Epithelial cell of prostate (primary cell): ENCODE measurements at places on chromosomes 2 and 18.

DNA sequence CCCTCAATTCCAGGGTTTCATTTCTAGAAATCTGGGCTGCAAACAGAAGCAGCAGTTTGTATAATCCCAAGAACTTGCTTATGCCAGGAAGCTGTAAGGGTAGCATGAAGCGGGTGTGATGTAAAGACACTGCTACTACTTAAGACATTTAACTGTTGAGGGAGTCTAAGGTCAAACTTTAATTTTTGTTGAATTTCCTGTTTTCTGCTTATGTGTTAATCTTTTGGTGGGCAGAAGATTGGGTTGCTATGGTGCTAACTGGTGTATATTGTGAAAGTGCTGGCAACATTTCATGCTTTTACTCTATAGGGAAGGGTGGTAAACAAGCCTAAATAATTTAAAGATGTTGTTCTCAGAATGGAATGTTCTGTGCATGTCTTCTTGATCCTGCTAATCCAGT is 2.7 kb downstream of the NCOA1 start:
- no peak for DNase-seq

GRCh38 chr2:38498045-38498481 is 104.7 kb downstream of the HNRNPLL start:
- DNase-seq, result no peak

DNA sequence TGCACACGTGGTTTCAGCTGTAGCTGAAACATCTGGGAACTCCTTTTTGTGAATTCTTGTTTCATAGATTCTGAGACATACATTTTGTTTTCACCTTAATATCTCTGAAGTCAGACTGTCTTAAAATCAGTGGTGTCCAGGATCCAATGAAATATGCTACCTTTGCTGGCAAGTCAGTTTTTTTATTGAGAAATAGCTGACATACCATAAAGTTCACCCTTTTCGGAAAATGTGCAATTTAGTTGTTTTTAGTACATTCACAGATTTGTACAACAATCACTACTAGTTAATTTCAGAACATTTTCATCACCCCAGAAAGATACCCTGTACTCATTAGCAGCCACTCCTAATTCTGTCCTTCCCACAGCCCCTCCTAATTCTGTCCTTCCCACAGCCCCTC is 243.7 kb downstream of the GLI2 start:
- DNase-seq, result no peak

DNA sequence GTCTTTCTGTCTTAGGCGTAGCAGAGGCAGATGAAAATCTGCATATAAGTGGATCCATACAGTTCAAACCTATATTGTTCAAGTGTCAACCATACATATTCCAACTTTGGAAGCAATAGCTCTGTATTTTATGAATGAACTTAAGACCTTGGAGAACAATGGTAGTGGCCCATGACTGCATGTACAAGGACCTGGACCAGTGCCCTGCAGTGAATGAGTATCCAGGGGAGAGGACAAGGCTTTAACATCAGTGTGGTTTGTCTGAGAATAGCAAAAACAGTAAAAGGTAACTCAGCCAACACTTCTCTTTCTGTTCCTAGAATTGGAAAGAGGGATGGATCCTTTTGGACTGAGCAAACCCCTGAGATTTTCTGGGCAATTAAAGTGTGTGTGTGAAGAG is 230.8 kb upstream of the LINC00305 start:
- no peak for DNase-seq

GRCh38 chr2:237575869-237576862 is 9.8 kb downstream of the PRLH start:
- no peak for DNase-seq

- DNase-seq, result peak; percentile 0
These were observed 133.4 kb downstream of the AFF3 start for GRCh38 chr2:100008956-100009355.

DNA sequence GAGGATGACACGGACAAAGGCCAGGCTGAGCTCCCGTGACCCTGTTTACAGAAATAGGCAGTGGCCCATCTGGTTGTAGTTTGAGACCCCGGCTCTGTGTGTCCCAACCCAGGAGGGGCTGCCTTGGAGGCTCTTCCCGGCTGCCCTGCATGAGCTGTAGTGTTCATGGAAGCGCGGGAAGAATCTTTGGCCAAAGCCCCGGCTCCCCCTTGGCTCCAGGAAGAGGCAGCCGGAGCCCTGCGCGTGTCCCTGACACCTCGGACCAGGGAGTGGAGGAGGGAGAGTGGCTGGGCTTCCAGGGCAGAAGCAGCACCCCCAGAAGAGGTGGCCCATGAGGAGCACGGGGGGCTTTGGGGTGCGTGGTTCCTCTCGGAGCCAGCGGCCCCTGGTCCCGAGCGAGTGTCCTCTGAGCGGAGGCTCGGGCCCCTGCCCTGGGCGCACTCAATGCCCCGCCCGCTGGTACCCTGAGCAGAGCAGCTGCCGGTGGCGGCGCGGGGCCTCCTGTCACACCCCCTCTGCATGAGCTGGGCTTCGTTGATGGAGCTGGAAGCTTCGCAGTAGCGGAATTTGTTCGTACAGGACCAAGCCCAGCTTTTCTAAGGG is 21.7 kb downstream of the GPR35 start:
- DNase-seq, result no peak

DNA sequence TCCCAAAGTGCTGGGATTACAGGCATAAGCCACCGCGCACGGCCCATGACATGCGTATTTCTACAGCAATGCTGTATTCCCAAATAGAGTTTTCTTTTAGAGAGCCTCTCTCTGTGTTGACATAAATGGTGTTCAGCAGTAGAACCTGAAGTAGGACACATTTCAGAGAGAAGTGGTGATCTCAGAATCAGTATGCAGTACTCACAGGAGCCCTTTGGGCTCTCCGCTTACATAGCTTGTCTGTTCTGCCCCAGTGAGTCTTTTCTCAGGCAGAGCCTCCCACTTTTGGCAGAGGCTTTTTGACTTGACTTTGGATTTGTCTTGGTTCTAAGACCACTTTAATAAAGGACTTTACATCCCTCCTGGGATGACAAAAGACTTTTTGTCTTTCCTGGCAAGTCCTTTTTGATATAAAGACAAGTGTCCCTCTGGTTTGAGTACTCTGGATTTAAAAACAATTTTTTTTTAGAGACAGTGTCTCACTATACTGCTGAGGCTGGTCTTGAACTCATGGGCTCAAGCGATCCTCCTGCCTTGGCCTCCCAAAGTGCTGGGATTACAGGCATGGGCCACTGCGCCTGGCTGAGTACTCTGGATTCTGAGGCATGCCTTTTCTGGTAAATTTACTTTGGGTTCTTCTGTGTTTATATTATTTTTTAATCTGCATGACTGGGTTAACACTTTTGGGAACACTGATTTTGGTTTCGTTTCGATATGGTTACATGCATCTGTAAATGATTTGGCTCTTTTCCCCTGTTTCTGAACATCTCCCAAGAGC is 113.3 kb downstream of the SMAD2 start:
- no peak for DNase-seq

DNA sequence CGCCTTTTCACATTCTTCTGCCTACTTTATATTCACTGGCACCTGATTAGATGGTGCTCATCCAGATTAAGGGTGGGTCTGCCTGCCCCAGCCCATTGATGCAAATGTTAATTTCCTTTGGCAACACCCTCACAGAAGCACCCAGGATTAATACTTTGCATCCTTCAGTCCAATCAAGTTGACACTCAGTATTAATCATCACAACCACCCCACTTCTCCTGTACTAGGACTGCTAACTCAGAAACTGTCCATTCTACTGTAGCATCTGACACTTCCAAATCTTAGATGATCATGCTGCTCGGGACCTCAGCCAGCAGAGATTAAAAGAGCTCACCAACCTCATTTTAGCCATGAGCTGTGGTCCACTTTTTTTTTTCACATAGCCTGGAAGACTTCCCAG is 268.5 kb downstream of the SATB2 start:
- DNase-seq, result no peak

DNA sequence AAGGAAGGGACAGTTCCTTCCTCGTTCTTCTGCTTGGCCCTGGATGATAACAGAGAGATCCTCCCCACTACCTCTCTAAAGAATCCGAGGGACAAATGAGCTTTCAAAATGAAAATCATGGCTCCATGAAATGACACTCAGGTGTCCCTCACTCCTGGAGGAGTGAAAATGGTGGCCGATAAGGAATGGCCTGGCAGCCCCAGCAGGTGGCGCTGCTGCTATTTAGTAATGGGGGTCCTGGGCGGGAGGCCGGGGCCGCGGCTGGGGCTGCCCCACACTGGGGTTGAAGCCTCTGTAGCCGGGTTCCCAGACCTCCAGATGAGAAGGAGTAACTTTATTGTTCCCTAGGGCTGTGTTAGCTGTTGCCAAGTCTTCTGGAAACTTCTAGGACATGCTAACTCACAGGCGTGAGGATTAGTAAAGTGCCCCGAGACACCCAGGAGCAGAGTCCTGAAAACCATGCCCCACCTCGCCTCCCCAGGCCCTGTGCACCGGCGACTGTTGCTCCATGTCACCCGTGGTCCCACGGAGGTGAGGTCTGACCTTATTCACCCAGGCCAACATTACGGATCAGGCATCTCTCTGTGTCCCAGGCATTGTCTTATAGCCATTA is 138.0 kb downstream of the CTIF start:
- no peak for DNase-seq

GRCh38 chr2:60980071-60980815 is 37.3 kb upstream of the PEX13 start:
- DNase-seq, result no peak

DNA sequence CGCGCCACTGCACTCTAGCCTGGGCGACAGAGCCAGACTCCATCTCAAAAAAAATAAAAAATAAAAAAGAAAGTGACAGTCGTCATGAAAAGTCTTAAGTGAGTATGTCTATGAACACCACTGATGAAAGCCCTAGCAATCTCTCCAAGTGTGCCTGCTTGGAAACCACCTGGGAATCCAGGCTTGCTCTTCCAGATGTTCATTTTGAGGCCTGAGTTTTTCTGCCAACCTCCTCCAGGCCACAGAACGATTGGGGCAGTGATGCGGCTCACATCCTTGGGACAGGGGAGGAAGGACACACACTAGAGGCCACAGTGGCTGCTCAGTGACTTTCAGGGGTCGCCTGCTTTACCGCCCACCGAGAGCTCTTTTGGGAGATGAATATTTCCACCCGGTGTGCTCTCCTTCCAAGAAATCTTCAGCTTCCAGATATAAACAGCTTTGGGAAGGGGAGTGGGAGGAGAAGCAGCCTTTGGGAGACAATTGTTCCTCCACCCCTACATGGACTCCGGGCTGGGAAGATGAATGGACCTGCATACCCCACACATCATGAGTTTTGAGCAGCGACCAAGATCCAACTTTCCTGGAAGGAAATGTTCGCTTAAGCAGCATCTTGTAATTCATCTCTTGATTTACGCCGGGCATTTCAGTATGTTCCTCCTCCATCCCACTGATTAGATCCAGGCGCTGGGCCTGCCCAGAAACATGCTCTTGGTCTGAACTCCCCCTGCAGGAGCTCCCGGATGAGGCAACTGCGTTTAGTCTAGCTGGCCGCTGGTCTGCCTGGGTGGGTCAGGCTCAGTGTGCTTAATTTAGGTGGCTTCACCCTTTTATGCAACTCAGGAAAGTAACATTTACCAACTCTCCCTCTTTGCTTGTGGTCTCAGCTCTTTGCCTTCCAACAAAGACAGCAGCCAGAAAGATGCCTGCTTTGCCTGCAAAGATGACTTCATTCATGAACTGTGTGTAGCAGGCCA is 6.2 kb upstream of the ARMC9 start:
- no peak for DNase-seq

GRCh38 chr2:112465382-112465781 is 16.6 kb upstream of the TTL start:
- no peak for DNase-seq

GRCh38 chr2:21480162-21480561 is 356.4 kb downstream of the TDRD15 start:
- DNase-seq, result no peak

GRCh38 chr18:26804519-26804918 is 61.0 kb downstream of the AQP4 start:
- no peak for DNase-seq

- peak; percentile 5 for DNase-seq
These were observed 35.8 kb upstream of the AFF3 start for GRCh38 chr2:100178085-100178788.

GRCh38 chr2:238997684-238998083 is 149.8 kb downstream of the TWIST2 start:
- no peak for DNase-seq

DNA sequence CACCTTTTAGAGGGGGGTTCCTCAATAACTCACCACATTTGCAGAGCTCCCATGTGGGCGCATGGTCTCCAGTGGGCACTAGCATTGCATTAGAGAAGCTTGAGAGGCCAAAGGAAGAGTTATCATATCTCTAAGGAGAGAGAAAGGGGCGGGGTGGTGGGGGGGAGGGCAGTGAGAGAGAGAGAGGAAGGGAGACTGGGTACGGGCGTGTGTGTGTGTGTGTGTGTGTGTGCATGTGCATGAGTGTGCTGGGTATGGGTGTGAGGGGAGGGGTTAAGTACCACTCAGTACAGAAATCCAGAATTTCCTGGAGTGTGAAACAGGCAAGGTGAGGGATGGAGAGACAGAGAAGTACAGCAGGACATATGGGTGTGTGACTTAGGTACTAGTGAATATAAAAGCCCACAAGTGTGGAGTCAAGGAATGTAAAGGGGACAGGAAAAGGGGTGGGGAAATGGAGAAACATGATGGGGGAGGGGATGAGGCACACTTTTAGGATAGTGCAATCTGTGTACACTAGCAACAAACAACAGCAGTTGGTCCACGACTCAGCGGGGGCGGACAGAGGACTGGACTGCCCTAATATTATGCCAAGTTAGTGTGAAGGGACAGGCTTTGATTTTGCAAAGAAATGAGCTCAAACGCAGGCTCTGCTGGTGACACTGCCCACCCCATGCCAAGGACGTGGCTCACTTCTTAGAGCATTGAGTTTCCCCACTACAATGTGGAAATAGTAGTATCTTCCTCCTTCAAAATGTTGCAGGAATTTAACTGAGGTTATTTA is 91.3 kb downstream of the SPRED2 start:
- DNase-seq, result no peak

DNA sequence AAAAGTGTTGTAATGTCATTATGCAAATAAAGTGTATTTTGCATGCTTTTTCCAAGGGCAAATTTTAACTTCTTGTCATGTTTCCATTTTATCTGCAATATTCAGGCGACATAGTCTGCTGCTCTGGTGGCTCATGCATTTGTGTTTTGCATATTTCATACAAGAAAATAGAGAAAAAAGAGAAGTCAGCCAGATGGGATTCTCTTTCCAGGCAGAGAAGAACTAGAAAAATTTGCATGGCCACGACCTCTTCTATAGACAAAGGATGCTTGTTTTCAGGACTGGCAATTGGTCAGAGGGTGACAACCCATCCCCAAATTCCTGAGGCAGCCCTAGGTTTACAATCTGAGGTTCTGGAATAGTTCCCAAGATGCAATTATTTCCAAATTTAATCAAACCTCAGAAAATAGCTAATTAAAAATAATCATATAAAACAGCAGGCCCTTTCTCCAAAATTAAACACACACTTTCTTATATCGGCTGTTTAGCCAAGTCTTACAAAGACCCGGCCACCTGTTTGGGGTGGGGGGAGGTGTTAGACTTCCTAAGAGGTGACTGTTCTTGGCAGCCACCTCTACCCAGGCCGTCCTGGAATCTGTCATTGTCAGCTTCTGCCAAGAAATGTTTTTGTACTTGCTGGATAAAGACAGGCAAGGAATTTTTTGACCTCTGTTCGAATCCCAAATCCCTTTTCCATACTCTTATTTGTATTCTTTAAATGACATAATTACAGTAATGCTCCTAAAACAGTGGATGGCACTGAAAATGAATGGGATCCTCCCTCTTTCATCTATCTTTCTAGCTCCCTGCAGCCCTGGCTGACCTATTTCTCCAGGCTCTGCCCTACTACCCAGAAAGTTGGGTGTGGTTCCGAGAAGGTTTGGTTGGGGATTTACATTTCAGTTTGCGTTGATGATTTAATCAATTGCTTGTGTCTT is 20.8 kb upstream of the SOS1 start:
- DNase-seq, result no peak

- DNase-seq, result no peak
These were observed 618.8 kb downstream of the SOCS6 start for GRCh38 chr18:70907673-70908072.
